NCI-H1048 (cell line): ENCODE measurements at places on chromosomes 3 and 15.

- DNase-seq, result no peak
Measured at GRCh38 chr3:38510631-38511030, 14.5 kb downstream of the EXOG start.

- no peak for DNase-seq
Measured at GRCh38 chr3:45302470-45302869, 76.4 kb upstream of the TMEM158 start.

DNA sequence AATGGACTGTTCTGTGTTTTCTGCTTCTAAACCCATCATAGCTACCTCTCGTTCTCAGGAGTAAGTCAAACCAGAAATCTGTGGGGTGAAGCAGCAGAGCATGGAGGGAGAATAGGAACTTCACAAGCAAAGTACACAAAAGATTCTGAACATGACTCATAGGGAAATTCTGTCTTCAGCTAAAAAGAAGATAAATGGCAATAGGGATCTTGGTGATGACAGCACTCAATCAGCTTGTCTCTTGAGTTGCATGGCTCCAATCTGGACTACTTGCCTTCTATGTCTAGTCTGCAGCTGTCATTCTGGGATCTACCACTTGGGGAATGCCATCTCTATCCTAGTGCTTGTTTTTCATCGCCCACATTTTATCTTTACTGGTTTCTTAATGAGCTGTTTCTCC, 13.5 kb upstream of the GRAMD1C start:
- no peak for DNase-seq

- DNase-seq, result no peak
Measured at GRCh38 chr3:33889394-33890039, 91.1 kb downstream of the PDCD6IP start.

DNA sequence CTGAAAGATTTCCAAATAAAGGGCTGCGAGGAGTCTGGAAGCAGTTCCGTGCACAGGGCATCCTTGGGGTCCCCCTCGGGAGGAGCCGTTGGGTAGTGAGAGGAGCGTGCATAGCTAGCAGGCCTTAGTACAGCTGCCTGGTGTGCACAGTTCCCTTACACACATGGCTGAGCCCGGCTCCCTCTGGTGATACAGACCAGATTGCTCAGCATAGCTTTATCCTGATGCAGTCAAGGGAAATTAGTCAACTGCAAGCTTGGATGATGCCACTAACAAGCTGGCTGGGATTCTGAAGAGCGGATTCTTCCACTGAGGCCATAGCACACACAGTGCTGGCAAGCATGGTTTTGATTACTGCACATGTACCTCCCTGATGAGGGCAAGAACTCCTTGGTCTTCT, 349.4 kb downstream of the LRTM1 start:
- DNase-seq, result no peak

DNA sequence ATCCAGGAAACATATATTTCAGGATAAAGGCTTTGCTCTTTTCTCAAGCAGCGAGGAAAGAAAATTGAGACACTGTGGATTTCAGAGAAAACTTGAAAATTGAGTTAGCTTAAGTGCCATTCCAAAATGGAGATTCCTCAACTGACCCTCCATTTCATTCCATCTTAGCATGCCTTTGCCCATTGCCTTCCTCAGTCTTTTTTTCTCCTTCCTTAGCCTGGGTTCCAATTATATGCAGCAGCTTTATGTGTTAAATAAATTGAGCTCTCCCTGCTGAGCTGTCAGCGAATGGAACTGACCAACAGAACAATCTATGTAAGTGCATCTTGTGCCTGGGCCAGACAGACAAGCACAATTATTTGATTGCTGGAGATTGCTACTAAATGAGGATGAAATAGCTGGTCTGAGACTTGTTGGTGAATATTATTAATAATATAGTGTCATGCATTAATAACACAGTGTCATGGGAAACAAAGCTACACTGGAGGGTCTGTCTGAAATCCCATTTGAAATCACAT, 6.9 kb upstream of the DNAJC19 start:
- DNase-seq, result no peak

- DNase-seq, result no peak
Measured at GRCh38 chr3:4805662-4806061, 173.6 kb upstream of the BHLHE40 start.
